NCI-H1436 treated with DMSO at 0.1 percent for 48 hours (cell line): ENCODE measurements at places on chromosomes 12 and 14.

GRCh38 chr12:7064516-7064915, 4.0 kb downstream of the C1S start:
- no peak for DNase-seq

GRCh38 chr12:82144505-82144904, 213.7 kb downstream of the CCDC59 start:
- DNase-seq = no peak

DNA sequence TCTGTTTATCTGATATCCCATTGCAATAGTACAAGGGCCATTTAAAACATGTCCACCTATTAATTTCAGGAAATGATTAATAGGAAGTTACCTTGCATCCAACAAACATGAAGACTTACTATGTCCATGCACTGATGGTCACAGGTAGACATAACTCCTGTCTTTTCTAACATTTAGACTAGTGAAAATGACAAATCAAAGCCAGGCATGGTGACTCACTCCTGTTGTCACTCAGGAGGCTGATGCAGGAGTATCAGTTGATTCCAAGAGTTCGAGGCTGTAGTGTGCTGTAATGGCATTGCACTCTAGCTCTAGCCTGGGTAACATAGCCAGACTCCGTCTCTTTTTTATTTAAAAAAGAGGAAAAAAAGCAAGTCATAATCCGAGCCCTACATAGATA, 14.8 kb downstream of the HSP90B1 start:
- no peak for DNase-seq

DNA sequence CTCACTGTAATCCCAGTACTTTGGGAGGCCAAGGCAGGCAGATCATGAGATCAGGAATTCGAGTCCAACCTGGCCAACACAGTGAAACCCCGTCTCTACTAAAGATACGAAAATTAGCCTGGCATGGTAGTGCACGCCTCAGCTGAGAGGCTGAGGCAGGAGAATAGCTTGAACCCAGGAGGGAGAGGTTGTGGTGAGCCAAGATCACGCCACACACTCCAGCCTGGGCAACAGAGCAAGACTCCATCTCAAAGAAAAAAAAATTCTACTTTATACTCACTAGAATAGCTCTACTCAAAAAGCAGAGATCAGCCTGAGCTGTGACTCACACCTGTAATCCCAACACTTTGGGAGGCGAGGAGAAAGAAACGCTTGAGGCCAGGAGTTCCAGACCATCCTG, 17.1 kb downstream of the NUMB start:
- DNase-seq = no peak

GRCh38 chr12:50842637-50843493, at the start of gene TMPRSS12:
Gene TMPRSS12 (plus strand): TSS chr12:50842926. CDS start chr12:50842965, 39 bp downstream.
- DNase-seq = no peak

GRCh38 chr12:110314308-110314707, 33.3 kb downstream of the ATP2A2 start:
- DNase-seq = no peak

GRCh38 chr12:96258104-96258961, 64.2 kb downstream of the ELK3 start:
- no peak for DNase-seq

- no peak for DNase-seq
These were observed 72.2 kb upstream of the BCL11B start for GRCh38 chr14:99344051-99344758.

GRCh38 chr14:94395888-94396574, 7.6 kb upstream of the SERPINA1 start:
- DNase-seq = no peak

DNA sequence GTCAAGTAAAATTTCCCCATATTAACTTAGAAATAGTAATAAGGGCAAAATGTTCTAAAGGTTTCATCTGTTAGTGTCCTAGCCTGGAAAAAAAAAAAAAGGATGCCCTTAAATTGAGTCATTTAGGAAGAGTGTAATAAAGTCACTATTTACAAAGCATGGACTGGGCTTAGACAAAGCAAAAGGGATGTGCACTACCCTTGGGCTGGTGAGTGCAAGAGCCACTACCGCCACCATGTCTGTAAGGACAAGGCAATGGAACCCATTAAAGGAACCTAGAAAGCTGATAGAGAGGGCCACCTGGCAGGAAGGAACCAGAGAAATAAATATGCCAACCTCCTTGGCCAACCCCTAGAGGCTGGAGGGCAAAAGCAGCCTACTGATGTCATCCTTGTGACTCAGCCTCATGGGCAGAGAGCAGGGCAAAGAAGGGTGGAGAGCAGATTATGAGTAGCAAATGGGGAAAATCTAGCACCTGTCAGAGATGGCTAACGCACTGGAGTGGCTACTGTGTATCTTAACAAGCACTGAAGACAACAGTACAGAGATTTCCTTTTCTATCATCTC, 59.5 kb upstream of the FUT8 start:
- DNase-seq = no peak

DNA sequence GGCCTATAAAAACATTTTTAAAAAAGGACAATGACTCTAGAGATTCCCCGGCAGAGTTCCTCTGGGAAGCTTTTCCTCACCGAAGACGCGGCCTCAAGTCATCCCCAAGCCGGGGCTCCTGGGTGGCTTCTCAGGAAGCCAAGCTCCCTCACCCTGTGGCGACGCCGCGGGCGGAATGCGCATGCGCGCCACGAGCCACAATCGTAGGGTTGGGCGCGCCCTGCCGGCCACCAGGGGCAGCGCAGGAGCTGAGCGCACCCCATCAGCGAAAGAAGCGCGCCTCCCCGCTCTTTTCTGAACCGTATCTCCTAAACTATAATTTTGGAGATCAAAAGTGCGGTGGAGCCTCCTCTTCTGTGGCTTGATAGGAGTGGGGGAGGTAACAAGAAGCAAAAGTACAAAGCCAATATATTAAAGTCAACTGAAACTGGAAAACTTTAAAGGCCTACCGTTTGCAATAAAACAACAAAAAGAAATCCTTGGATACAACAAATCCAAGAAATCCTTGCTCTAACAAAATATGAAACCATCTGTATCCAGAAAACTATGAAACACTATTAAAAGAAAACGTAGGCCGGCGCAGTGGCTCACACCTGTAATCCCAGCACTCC, 17.4 kb upstream of the CHFR start:
- no peak for DNase-seq
